ENCODE measurements at places on chromosomes 3 and 15.

DNA sequence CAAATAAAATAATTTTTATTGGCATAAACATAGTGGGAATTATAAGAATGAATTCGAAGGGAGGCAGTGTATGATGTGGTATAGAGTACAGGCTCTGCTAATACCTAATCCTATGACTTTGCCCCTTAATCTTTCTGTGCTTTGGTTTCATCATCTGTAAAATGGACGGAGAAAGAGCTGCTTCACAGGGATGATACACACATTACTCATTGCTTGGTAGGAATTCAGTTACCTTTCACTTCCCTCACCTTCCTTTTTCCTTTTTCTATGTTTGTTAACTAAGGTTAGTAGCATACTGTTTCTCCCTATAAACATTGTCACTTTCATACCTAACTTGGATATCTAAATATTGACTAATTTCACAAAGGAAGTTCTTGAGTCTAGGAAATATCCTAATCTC lies 36.2 kb downstream of the LEKR1 start:
- DNase-seq, result no peak

DNA sequence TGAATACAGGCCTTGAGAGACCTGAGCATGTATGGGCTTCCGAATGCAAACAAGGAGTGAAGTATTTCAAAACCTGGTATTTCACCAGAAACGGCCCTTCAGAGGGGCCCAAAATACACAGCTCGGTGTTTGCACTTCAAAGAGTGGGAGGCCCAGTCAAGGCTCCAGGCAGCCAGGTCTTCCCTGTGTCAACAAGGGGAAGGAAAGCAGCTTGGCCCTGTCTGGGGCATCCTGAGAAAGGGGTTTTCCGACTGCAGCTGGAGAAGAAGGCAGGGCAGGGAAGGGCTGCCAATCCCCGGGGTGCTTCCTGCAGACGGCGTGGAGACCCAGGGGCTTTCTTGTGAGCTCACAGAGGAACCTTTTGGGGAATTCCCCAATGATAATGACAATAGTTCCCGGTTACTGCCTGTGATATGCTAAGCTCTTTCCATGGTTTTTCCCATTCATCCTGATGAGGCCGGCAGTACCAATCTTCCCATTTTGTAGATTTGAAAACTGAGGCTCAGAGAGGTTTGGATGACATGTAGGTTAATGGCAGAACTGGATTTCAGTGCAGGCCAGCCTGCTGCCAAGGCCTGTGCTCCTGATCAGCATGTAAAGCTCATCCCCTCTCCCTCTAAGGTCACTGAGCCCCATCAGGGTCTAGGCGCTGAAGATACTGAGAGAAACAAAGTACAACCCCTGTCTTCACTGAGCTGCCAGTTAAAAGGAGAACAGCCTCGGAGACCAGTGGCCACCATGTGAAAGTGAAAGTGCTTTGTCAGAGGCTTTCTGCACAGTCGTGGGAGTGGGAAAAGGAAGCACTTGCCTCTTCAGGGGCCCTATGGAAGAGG lies 43.0 kb upstream of the TLE3 start:
- DNase-seq, result no peak

DNA sequence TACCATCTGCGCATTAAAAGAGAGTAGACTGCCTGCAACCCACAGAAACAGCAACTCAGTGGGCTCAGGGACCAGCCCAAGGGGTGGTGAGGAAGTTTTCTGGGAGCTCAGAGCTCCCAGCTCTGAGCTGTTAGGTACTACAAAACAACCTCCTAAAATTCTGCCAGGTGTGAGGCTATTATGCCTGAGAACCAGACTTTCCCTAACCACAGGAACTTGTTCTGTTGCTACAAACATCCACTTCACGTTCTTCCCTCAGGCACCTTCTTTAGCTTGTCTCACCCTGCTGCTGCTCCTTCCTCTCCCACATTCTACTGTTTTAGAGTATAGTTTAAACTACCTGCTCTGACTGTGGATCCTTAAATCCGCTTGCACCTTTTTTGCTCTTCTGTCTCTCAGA lies 399.4 kb downstream of the ROBO1 start:
- no peak for DNase-seq

- no peak for DNase-seq
These were observed 131.4 kb downstream of the EPHA3 start for GRCh38 chr3:89238846-89239245.

GRCh38 chr3:105157067-105157765 lies 209.5 kb upstream of the ALCAM start:
- no peak for DNase-seq

- DNase-seq, result no peak
These were observed 837.8 kb downstream of the DIPK2A start for GRCh38 chr3:144809380-144809779.

GRCh38 chr3:192831801-192832347 lies 85.8 kb downstream of the MB21D2 start:
- no peak for DNase-seq

- no peak for DNase-seq
These were observed 39.8 kb downstream of the CHDH start for GRCh38 chr3:53806182-53807116.

GRCh38 chr3:136414476-136414875 lies 164.3 kb downstream of the PCCB start:
- DNase-seq, result no peak

GRCh38 chr3:55615039-55615693 lies 128.1 kb upstream of the WNT5A start:
- DNase-seq, result no peak
